RPMI7951 (cell line): ENCODE measurements at places on chromosomes 3 and 15. TPM values are rescaled to one million over a fixed set of nuclear protein-coding genes. Genes with fewer than 3 reads are reported as not detected.

DNA sequence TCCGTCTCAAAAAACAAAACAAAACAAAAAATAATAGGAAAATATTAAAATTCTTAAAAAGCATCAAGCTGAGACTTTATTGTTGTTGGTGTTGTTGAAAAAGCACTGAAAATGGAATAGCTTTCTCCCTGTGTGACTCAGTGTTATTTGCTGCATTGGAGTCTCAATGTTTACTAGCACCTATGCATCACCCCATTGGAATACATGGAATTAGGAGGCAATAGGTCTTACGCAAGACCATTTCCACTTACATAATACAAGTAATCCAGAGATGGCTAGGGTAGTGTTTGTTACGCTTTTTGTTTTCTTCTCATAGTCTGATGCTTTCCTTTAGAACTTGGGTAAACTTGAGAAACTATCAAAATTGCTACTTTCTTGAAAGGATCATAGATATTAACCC lies 15.2 kb downstream of the GXYLT2 start:
- DNase-seq = peak; percentile 77

- no peak for DNase-seq
Observed at GRCh38 chr3:49652903-49653415, 21.2 kb upstream of the APEH start.

- DNase-seq = no peak
Observed at GRCh38 chr3:139052802-139053600, 8.3 kb upstream of the PRR23C start.

DNA sequence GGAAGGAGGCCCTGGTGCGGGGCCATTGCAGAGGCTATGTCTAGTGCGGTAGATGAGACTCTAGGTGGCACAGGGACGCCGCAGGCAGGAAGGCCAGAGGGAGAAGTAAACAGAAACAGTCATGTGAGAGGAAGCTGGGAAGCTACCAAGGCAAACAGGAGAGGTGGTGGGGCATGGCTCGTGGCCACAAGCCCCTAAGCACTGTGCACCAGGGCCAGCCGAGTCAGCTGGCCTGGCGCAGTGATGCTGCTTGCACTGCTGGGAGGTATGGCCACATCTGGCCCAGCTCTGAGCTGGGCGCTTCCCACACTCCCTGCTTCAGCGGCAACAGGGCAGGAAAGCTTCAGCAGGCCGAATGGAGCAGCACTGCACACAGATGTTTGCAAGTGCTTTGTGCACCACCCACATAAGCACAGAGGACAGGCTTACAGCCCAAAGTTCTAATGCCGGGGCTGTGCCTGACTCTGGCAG lies 76.6 kb downstream of the SRGAP3 start:
- peak; percentile 38 for DNase-seq

GRCh38 chr3:111895071-111895470 lies 36.0 kb downstream of the PHLDB2 start:
- DNase-seq = peak; percentile 47

DNA sequence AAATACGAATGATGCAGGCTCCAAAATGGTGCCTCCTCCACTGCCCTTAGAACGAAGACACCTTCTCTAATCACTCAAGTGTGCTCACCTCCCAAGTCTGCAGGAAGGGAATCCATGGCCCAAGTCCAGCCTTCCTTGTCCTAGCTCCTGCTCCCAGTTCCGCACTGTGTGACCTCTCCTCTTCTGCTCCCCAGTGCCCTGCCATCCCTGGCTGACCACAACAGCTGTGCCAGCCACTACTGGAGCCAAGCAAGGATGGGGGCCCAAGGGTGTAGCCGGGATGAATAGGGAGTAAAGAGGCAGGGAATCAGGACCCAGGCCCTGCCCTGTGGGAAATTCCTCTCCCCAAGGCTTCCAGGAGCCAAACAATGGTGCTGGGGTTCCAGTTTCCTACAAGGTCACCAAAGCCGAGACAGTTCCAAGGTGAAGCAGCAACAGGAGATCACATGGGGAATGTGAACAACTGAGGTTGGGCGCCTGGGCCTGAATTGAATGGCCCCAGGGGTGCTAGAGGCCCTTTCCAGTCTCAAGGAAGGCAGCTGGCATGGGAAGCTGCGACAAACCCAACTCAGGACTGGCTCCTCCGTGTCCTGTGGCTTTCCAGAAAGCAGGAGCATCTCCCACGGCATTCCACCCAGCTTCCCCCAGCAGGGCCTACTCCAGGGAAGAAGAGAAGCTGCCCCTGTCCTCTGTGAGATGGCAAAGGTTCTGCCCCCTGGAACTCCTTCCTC lies 20.2 kb downstream of the SEMA7A start:
- DNase-seq = no peak

DNA sequence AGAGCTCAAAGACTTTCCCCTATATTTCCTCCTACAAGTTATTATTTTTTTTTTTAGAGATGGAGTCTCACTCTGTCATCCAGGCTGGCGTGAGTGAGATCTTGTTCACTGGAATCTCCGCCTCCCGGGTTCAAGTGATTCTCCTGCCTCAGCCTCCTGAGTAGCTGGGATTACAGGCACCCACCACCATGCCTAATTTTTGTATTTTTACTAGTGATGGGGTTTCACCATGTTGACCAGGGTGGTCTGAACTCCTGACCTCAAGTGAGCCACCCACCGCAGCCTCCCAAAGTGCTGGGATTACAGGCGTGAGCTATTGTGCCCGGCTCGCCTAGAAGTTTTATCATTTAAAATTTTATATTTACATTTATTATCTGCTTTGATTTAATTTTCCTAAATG lies 5.9 kb downstream of the AKAP13 start:
- no peak for DNase-seq

DNA sequence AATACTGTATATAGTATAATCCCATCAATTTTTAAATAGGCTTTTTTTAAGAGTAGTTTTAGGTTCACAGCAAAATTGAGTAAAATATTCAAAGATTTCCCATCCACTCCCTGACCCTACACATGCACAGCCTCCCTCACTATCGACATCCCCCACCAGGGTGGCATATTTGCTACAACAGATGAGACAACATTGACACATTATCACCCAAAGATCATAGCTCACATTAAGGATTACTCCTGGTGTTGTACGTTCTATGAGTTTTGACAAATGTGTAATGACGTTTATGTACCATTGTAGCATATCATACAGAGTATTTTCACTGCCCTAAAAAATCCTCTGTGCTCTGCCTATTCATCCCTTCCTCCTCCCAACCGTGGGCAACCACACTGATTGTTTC lies 39.3 kb downstream of the LHFPL4 start:
- no peak for DNase-seq

- DNase-seq = no peak
Observed at GRCh38 chr15:69469467-69470201, 17.0 kb downstream of the RPLP1 start.

GRCh38 chr3:6915898-6916297 lies 55.0 kb downstream of the GRM7 start:
- DNase-seq = no peak

DNA sequence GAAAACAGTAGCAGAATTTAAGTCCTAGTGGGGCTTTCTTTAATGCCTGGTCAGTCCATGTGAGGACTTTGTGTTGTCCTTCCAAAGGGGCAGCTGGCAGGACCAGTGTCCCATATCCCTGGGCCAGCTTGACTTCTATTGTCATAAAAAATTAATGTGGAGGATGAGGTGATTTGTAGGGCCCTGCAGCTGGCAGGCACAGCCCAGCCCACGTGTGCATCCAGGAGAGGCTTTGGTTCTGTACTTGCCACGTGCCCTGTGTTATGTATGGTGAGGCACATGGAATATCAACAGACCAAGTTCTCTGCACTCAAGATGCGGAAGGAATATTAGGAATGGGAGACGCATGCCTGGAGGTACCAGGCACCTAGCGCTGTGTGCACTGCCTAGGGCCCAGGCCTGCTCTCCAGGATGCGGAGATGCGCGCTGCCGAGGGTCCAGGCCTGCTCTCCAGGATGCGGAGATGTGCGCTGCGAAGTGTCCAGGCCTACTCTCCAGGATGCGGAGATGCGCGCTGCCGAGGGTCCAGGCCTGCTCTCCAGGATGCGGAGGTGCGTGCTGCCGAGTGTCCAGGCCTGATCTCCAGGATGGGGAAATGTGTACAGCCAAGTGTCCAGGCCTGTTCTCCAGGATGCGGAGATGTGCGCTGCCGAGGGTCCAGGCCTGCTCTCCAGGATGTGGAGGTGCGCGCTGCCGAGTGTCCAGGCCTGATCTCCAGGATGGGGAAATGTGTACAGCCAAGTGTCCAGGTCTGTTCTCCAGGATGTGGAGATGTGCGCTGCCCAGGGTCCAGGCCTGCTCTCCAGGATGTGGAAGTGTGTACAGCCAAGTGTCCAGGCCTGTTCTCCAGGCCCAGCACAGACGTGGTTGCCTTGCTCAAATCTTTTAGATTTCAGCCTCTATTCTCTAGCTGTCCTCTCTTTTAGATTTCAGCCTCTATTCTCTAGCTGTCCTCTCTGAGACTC lies 183.3 kb upstream of the ROPN1 start:
- DNase-seq = no peak

DNA sequence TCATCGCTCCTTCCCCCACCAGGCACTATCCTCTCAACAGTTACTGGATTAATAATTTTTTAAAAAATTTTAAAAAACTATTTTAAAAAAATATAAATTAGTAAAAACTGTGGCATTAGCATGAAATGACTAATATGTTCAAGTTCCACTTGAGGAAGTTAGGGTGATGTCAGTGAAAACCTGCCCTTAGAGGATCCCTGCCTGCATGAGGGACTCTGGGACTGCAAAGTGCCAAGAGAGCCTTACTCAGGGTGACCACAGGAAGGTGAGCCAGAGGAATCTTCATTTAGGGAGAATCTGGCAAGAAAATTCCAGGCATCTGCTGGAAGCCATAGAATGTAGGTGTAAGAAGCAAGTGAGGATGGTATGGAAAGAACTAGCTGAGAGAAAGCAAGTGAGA lies 157.7 kb upstream of the BCL6 start:
- no peak for DNase-seq

DNA sequence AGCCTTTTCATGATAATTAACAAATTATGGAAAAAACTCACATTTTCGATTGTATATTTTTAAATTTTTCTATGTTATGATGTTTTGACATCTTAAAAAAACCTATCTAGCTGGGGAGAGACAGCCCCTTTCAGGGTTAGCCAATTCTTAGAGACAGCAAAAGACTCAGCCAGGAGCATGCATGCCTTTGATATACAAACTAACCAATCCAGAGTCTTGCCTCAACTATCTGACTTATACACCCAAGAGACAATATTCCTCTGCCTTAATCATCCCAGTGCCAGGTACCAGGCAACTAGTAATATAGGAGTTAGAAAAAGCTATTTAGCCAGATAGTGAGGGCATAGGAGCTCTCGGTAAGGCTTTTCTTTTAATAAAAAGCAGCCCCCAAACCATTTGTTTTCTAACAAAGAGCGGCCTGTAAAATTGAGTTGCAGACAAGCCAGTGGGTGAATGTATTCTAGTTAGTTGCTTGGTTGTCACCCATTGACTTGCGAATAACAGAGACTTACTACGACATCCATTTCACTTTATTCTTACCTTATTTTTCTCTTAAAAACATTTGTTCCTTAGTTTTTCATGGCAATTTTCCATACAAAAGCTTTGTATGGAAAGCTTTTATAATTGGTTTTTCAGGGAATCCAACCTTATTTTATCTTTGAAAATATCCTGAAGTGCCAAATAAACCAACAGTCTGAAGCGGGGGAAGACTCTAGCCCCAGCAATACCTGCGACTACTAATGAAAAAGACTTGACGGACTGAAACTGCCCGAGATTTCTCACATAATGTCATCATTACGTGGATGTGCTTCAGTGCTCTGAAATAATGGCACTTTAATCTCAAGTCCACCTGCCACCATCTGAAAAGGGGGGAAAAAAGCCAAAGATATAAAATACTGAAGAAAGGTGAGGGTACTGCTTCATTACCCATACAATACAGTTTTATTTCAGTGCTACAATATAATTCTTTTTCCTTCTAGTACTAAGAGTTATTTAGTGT lies 64.6 kb upstream of the ATP2C1 start:
- DNase-seq = no peak

DNA sequence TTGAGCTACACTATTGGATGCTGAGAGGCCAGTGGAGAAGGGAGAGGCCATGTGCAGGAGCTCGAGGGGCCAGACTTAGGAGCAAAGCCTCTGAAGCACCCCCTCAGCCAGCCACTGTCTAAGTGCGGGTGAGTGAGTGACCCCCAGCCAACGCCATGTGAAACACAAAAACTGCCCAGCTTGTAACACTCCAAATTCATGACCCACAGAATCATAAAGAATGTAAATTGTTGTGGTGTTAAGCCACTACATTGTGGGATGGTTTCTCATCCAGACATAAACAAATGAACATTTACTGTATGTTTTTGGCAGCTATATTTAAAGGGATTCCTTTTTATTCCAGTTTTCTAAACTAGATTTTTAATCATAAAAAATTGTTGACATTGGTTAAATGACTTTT lies 27.2 kb upstream of the TMEM158 start:
- DNase-seq = no peak

GRCh38 chr3:13498354-13499060 lies 18.4 kb downstream of the HDAC11 start:
- DNase-seq = no peak

GRCh38 chr3:40714771-40715345 lies 190.1 kb downstream of the ZNF621 start:
- no peak for DNase-seq

GRCh38 chr3:42742259-42742658 lies 30.8 kb downstream of the CCDC13 start:
- DNase-seq = no peak

DNA sequence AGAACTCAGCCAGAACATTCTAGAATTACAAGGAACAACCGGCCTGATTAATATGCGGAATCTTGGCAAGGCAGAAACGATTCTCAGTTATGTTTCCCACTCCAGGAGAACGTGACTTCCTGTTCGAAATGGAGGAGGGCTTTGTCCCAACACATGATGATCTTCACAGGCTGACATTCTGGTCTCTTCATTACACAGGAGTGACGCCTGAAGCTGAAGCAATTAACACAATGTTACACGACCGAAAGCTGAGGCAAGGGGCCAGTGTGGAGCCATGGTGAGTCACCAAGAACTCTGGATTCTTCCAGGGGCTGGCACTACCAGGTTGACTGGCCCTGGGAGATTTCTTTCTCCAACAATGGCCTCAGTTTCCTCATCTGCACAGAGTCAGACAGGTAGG lies 40.9 kb downstream of the RFTN1 start:
- no peak for DNase-seq

DNA sequence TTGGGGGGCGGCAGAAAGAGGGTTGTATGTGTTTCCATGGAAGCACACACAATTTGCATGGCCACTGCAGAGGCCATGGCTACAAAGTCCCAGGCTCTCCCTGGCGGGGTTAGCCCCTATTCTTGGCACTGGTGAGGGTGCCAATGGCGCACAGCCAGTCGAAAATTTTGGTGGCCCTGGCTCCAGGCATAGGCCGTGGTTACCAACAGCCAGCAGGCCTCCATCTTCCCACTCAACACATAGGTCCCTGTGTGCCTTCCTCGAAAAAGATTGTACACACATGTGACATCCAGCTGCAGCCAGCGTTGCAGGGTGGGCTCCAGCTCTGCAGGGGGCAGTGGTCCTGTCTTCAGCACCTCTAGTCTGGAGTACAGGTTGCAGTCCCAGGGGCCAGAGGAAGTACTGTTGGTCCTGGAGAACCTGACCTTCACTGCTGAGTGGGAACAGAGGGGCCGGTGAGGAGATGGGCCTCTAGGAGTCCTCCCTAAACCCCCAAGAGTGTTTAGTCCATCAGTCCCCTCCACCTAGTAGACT lies 7.1 kb downstream of the P4HTM start:
- DNase-seq = no peak

GRCh38 chr3:126941721-126942270 lies 41.1 kb upstream of the PLXNA1 start:
- peak; percentile 17 for DNase-seq

IQCF5 gene
- total RNA-seq = not detected in 2 replicates

DISP2 gene
- total RNA-seq = 0.24 and 0.59 TPM in 2 replicates

KY gene
- not detected in 2 replicates for total RNA-seq

SLC24A5 gene
- 0.29 TPM in 1 of 2 replicates, not detected in the other for total RNA-seq

SPTSSB gene
- total RNA-seq = not detected in 2 replicates

CDHR4 gene
- total RNA-seq = not detected in 2 replicates

CFAP20DC gene
- total RNA-seq = 11.3 and 12.0 TPM in 2 replicates
